ENCODE measurements at places on chromosomes 12 and 14.

GRCh38 chr12:3518902-3519301 lies 27.9 kb downstream of the PRMT8 start:
- DNase-seq: no peak

DNA sequence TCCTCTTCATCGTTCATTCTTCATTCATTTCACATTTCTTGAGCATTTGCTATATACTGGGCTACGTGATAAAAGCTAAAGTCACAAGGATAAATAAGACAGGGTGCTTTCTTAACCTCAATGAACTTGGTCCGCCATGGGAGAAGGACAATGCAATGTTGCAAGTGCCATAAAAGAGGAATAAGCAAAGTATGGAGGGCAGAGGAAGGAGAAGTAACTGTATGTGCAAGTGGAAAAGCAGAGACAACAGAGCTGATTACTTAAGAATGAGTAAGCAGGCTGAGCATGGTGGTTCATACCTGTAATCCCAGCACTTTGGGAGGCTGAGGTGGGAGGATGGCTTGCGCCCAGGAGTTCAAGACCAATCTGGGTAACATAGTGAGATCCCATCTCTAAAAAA lies 14.4 kb downstream of the AREL1 start:
- no peak for DNase-seq

GRCh38 chr12:45718306-45718705 lies 11.2 kb upstream of the ARID2 start:
- no peak for DNase-seq

GRCh38 chr12:24996102-24996797 lies 47.3 kb upstream of the BCAT1 start:
- DNase-seq: no peak

- DNase-seq: no peak
These were observed 135.7 kb upstream of the SLC16A7 start for GRCh38 chr12:59459966-59460660.

DNA sequence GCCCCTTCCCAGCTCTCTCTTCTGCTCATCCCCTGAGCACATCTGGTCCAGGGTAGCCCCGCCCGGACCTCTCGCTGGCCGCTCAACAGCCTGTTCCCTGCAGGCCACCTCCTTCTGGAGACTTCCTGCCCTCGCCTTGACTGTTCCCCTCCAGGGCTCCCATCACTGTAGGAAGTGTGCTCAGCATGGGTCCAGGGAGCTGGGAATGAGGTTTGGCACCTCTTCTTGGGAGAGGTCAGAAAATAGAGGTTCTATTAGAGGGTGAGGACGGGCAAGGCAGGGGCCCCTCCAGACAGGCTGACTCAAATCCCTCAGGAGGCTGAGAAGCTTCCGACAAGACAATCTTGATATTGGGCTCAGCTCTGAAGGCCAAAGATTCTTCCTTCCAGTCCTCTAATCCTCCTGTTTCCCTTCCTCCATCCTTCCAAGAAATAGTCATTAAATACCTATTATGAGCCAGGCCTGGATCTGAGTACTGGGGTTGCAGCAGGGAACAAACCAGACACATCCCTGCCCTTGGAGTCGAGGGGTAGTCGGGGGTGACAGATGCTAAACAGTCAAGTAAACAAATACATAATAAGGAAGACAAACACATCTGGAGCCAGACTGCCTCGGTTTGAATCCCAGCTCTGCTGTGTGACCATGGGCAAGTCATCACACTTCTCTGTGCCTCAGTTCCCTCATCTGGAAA lies 30.6 kb downstream of the CMKLR1 start:
- DNase-seq: no peak

- no peak for DNase-seq
These were observed 123.2 kb upstream of the SEL1L start for GRCh38 chr14:81656811-81657210.

DNA sequence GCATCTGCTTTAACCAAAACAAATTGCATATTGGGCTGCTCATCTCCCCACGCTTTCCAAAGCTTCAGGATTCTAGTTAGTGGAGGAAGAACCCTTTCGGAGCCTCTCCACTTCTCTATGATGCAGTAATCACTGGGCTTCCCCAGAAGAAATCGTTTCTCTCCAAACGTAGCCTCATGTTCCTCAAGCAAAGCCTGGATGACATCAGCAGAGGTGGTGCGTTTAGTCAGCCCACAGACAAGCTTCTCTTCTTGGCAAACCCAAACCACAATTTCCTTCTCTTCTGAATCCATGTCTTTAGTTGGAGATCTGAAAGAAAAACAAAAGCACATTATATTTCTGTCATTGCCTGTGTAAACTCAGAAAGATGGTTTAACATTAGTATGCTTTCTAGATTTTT lies 30.6 kb downstream of the RASSF9 start:
- no peak for DNase-seq

DNA sequence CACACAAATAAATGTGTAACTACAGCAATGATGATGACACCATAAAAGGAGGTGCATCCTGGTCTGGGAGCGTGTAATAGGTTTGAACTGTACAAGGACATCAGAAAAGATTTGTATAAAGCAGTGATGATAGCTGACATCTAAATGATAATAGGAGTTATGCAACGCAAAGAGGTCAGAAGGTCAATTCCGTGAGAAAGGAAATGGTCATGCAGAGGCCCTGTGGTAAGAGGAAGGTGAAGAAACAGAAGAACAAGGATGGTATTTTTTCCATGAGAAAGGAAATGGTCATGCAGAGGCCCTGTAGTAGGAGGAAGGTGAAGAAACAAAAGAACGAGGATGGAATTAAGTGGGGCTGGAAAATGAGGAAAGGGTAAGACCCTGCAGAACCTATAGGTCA lies 106.7 kb upstream of the TMPO start:
- no peak for DNase-seq

- DNase-seq: no peak
These were observed 17.7 kb upstream of the PGF start for GRCh38 chr14:74973003-74973653.

DNA sequence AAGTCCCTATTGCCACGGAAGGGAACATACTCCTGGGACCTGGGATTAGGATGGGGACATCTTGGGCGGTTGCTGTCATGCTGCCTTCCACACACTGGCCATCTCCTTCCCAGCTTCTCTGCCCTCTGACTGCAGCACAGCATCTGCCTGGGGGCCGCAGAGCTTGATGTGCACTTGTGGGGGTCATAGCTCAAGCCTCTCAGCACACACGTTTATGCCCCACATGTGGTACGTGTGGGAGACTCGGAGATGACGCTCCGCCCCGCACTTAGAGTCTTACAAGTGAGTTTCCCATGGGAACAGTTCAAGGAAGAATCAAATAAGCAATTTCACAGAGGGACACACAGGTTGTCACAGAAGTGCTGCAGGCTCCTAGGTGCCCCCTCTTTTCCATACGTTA lies 8.6 kb downstream of the ACADS start:
- DNase-seq: no peak

DNA sequence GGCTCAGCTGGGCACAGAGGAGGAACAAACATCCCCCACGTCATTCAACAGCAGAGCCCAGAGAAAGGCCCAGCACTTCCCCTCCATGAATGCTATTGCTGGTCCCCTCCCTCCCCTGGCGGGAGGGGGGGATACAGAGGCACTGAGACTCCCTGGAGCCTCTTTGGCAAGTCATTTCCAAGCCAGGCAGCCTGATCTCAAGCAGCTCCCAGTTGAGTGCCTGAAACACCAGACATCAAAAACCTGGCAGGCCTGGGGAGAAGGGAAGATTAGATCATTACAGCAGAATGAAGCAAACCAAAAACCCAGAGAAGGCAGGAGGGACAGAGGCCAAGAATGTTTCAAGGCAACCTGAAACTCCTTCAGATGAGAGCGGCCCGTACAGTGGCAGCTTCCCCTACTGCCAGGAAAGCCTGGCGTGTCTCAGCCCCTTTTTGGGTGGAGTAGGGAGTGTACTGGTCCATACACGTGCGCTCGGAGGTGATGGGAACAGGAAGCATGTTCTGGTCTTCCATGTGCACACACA lies 92.1 kb downstream of the LRRC74A start:
- DNase-seq: no peak

- no peak for DNase-seq
These were observed 67.5 kb downstream of the ETV6 start for GRCh38 chr12:11716794-11717518.

DNA sequence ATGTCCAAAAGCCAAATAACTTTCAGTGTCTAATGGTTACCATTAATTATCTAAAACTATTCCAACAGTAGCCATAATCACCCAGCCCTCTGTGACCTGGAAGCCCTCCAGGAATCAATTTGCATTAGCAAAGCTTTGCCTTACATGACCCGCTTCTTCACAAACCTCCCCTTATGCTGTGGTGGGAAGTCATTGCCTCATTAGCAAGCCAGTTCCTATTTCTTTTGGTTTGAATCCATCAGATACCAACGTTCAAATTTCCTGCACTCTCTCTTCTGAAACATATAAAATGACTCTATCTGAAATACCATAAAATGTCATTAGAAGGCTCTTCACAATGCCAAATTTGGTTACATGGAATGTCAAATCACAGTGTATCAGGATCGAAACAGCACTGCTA lies 268.3 kb upstream of the PRKD1 start:
- DNase-seq: no peak

- DNase-seq: no peak
These were observed 22.5 kb downstream of the E2F7 start for GRCh38 chr12:77042833-77043232.

DNA sequence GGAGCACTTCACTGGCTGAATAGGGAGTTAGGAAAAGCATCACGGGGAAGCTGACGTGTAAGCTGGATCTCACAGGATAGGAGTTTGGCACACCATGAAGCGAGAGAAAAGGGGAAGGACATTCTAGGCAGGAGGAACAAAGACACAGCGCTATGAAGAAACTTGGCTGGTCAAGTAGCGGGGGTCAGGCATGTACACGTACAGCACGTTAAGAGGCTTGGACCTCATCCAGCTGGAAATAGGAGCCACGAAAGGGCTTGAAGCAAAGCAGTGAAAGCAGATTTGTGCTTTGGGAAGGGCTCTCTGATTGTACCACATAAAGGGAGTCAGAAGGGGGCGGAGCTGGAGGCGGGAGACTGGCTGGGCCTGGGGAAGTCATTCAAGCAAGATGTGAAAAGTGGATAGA lies 19.6 kb upstream of the GALNT8 start:
- no peak for DNase-seq

- DNase-seq: no peak
These were observed 6.6 kb downstream of the KRT6A start for GRCh38 chr12:52486166-52487105.
